ENCODE measurements at places on chromosomes 4 and X.

DNA sequence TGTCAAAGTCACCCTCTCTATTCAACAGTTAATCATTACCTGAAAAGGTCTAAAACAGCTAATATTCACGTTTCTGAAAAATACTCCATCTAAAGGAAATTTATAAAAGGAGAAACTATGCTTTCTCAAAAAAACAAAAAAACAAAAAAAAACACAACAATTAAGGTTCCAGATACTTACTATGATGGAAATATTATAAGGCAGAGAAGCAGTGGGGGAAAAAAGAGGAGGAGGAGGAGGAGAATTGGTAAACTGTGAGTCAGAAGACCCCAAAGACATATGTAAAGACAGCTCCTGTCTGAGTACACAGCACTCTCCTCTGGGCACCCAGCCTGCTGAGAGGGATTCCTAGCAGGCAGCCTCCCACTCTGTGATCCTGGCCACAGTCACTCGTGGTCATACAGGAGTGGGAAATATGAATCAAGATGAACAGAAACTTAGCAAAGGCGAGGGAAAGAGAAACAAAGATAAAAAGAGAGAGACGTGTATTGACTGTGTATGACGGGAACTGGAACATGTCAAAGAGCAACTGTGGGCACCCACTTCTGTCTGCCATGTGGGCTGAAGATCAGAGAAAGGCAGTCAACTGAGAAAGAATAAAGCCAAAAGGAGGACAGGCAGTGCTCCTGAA lies 12.5 kb downstream of the KLHL15 start:
- no peak overlapping the region for H3K4me3 ChIP-seq
- no peak for DNase-seq
- no peaks in the 10 kb centered on the region for H3K36me3 ChIP-seq
- H3K27me3 ChIP-seq: no peaks in the 10 kb centered on the region
- no peaks in the 10 kb centered on the region for H3K4me1 ChIP-seq

DNA sequence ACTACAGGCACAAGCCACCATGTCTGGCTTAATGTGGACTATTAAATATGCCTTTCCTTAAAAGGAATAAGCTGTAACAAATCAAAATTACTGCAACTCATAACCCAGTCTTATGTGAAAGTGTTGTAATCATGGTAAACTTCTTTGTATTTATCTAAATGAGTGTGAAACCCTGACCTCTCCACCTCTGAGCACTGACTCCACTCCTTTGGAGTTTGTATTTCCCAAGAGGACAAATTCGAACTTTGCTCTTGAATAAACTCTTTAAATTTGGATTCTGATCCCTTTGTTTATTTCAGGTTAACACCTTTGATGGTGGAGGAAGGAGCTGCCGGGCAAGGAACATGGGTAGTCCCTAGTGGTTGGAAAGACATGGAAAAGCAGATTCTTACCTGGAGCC lies 48.3 kb upstream of the FAM9A start:
- H3K4me1 ChIP-seq: no peaks in the 10 kb centered on the region
- H3K4me3 ChIP-seq: no peak overlapping the region
- no peak overlapping the region for H3K27ac ChIP-seq
- no peaks in the 10 kb centered on the region for H3K36me3 ChIP-seq
- no peaks in the 10 kb centered on the region for H3K27me3 ChIP-seq
- no peak for DNase-seq

GRCh38 chr4:57426779-57427395 lies 316.7 kb upstream of the IGFBP7 start:
- H3K27ac ChIP-seq: no peak overlapping the region
- H3K4me1 ChIP-seq: peaks cover 6% of the 10 kb centered on the region
- no peak for DNase-seq
- no peaks in the 10 kb centered on the region for H3K36me3 ChIP-seq

DNA sequence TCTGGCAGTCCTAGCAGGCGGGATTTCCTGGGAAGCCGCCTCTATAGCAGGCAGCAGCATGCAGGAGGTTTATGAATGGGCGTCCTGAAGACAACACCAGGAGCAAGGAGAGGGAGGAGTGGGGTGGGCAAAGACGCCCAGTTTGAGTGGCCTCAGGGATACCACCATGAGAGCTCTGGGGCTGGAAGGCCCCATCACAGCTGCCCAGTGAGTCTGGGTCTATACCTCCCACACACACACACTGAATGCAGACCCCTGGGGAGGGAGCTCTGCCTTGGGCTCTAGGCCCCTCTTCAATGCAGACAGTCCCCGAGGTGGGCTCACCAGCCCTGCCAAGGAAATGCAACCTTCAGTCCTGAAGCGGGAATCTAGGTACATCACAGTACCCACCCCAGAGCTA lies 98.6 kb downstream of the AFAP1 start:
- peak overlapping the region; percentile 38 for H3K27ac ChIP-seq
- H3K4me1 ChIP-seq: peaks cover 21% of the 10 kb centered on the region
- H3K27me3 ChIP-seq: no peaks in the 10 kb centered on the region
- no peak overlapping the region for H3K4me3 ChIP-seq

GRCh38 chrX:103066606-103067005 lies 2.6 kb upstream of the BEX1 start:
- DNase-seq: no peak
- peaks cover 3% of the 10 kb centered on the region for H3K4me1 ChIP-seq
- no peaks in the 10 kb centered on the region for H3K27me3 ChIP-seq

- H3K4me3 ChIP-seq: no peak overlapping the region
- no peaks in the 10 kb centered on the region for H3K36me3 ChIP-seq
- no peak for DNase-seq
- H3K27me3 ChIP-seq: no peaks in the 10 kb centered on the region
- H3K27ac ChIP-seq: no peak overlapping the region
- no peaks in the 10 kb centered on the region for H3K4me1 ChIP-seq
Measured at GRCh38 chrX:52341493-52341892, 27.3 kb upstream of the XAGE2 start.

DNA sequence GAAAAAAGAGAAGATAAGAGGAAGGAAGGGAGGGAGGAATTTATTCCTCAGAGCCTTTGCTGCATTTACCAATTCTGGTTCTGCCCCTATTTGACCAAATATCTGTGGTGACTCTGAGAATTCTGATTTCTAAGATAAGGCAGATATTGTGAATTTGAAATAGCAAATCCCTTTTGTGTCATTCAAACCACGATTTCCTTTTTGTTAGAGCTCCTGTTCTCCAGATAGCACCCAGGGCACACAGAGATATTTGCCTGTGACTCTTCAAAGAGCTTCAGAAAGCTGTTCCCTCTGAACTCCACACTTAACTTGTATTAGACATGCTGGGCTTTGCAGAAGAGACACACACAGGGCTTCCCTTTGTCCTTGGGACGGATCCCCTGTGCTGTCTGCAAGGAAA lies 272.2 kb downstream of the DHRSX start:
- no peak overlapping the region for H3K27ac ChIP-seq
- H3K4me1 ChIP-seq: no peaks in the 10 kb centered on the region
- H3K27me3 ChIP-seq: no peaks in the 10 kb centered on the region
- peaks cover 4% of the 10 kb centered on the region for H3K36me3 ChIP-seq
- DNase-seq: no peak

- no peaks in the 10 kb centered on the region for H3K27me3 ChIP-seq
- DNase-seq: no peak
- no peaks in the 10 kb centered on the region for H3K4me1 ChIP-seq
- H3K27ac ChIP-seq: no peak overlapping the region
- H3K36me3 ChIP-seq: no peaks in the 10 kb centered on the region
- H3K4me3 ChIP-seq: no peak overlapping the region
Measured at GRCh38 chrX:67893931-67894330, 350.1 kb downstream of the AR start.

DNA sequence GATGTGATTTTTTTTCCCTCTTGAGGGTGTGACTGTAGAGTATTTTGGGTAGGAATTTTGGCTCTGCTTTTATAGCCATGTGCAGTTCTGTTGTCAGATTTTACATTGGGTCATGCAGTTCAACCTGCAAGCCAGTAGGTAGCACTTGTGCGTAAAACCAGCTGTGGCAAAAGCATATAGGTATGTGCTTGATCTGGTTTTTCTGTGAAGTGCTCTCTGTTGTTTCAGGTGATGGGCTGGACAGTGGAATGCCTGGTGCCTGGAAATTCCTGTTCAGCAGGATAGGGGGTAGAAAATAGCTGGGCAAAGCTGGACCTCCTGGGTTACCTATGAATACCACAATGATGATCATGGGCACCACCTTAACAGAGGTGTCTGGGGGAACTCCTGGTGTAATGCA lies 584.2 kb upstream of the PCDH10 start:
- H3K27me3 ChIP-seq: no peaks in the 10 kb centered on the region
- DNase-seq: no peak
- H3K4me1 ChIP-seq: no peaks in the 10 kb centered on the region
- no peak overlapping the region for H3K4me3 ChIP-seq

GRCh38 chr4:98474408-98474844 lies 184.0 kb downstream of the TSPAN5 start:
- no peak overlapping the region for H3K27ac ChIP-seq
- no peaks in the 10 kb centered on the region for H3K27me3 ChIP-seq
- H3K4me3 ChIP-seq: no peak overlapping the region
- no peaks in the 10 kb centered on the region for H3K4me1 ChIP-seq

DNA sequence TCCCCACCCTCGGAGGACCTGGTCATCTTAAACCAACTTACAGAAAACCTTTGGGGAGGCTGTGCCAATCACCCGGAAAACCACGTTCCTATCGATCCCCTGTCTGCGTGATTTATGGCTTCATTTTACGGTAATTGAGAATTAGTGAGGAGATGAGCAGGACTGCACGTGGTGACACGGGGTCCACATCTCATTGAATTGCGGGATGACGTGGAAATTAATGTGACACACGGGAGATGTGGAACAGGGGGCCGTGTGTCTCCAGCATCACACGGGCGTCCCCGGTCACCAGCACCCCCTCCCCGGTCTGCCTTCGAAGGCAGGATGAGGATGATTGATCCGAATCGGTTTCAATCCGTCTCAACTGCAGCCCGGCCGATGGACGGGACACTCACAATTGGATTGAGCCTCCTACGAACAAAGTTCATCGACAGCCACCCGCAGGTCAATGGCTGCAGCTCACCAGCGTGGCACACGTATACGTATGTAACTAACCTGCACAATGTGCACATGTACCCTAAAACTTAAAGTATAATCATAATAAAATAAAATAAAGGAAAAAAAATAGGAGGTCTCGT lies 160.3 kb downstream of the SHOX start:
- DNase-seq: no peak
- H3K36me3 ChIP-seq: no peaks in the 10 kb centered on the region
- no peak overlapping the region for H3K4me3 ChIP-seq
- peaks cover 25% of the 10 kb centered on the region for H3K27me3 ChIP-seq
- H3K4me1 ChIP-seq: no peaks in the 10 kb centered on the region
- H3K27ac ChIP-seq: no peak overlapping the region

DNA sequence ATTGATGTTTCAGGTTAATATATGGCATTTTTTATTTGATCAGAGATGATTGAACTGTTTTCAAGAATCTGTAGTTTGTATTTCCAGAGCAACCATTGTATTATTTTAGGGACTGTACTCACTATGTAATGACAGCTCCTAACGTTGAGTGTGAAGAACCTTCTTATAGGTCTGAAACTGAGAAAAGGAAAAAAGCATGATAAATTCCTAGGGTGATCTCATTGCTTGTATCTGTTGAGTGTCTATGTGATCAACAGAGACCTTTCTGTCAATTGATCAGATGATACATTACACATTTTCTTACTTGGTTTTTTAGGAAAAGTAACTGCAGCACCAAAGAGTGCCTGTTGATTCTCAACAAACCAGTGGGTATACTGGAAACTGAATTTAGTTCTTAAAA lies 40.2 kb downstream of the SEC24B start:
- DNase-seq: no peak
- H3K27ac ChIP-seq: no peak overlapping the region
- peaks cover 8% of the 10 kb centered on the region for H3K4me1 ChIP-seq
- H3K36me3 ChIP-seq: peaks cover 6% of the 10 kb centered on the region
- H3K27me3 ChIP-seq: no peaks in the 10 kb centered on the region
- H3K4me3 ChIP-seq: no peak overlapping the region

DNA sequence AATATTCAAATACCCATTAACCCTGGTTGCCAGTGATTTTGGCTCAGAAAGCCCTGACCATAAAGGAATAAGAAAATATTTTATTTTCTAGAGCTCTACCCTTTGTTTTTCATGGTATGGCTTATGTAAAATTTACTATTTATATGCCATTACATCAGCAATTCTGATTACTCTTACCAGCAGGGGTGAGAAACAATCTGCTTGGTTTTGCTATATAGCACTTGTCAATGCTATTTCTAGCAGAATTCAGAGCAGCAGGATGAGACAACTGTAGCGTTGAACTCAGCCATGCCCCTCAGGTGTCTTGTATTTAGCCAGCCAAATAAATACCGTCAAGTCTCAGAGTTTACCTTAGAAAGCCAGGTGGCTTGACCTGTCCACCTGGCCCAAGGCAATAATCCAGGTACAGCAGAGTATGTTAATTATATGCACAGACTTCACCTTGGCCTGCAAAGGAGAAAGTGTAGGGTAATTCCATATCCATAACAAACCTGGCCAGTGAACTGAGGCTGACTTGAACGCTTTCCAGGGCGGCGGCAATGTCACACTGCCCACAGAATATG lies 1303.5 kb downstream of the RAPGEF2 start:
- H3K27ac ChIP-seq: no peak overlapping the region
- no peaks in the 10 kb centered on the region for H3K36me3 ChIP-seq
- no peak overlapping the region for H3K4me3 ChIP-seq

GRCh38 chrX:77675986-77676385 lies 110.0 kb downstream of the ATRX start:
- H3K4me3 ChIP-seq: no peak overlapping the region
- no peaks in the 10 kb centered on the region for H3K27me3 ChIP-seq
- no peaks in the 10 kb centered on the region for H3K4me1 ChIP-seq
- H3K27ac ChIP-seq: no peak overlapping the region
- H3K36me3 ChIP-seq: no peaks in the 10 kb centered on the region

DNA sequence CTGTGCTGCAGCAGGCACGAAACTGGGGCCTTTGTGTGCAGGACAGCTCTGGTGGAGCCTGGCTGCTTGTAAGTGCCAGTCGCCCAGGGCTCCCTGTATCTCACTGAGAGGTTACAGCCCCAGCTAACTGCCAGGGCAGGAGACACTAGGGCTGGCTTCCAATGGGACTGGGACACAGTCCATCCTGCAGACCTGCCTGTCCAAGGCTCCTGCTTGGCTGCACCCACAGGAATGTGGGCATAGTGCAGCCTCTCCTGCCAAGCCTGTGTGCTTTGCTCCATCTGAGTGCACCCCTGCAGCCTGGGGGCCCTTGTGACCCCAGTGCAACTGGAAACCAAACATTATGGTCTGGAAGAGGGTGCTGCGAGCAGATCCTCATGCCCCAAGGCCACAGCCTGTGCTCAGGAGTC lies 144.0 kb downstream of the ADAM29 start:
- no peak overlapping the region for H3K4me3 ChIP-seq
- H3K27me3 ChIP-seq: no peaks in the 10 kb centered on the region
- no peaks in the 10 kb centered on the region for H3K4me1 ChIP-seq

- DNase-seq: no peak
- H3K4me1 ChIP-seq: peaks cover 2% of the 10 kb centered on the region
- H3K4me3 ChIP-seq: no peak overlapping the region
- no peaks in the 10 kb centered on the region for H3K27me3 ChIP-seq
- no peaks in the 10 kb centered on the region for H3K36me3 ChIP-seq
- no peak overlapping the region for H3K27ac ChIP-seq
Measured at GRCh38 chr4:101958547-101958946, 168.0 kb downstream of the BANK1 start.

- no peaks in the 10 kb centered on the region for H3K27me3 ChIP-seq
- no peak overlapping the region for H3K27ac ChIP-seq
- H3K4me1 ChIP-seq: no peaks in the 10 kb centered on the region
Measured at GRCh38 chr4:7359400-7360062, 75.2 kb downstream of the PSAPL1 start.

- H3K27ac ChIP-seq: no peak overlapping the region
- no peaks in the 10 kb centered on the region for H3K36me3 ChIP-seq
- no peaks in the 10 kb centered on the region for H3K27me3 ChIP-seq
- no peak overlapping the region for H3K4me3 ChIP-seq
Measured at GRCh38 chrX:145861818-145862217, 44.2 kb downstream of the SLITRK2 start.

Data from suprapubic skin (tissue), 4 donors.